ENCODE measurements at places on chromosomes 3 and 15.
A peak's percentile ranks its signal among the peaks of the same experiment; 100 is the strongest.

DNA sequence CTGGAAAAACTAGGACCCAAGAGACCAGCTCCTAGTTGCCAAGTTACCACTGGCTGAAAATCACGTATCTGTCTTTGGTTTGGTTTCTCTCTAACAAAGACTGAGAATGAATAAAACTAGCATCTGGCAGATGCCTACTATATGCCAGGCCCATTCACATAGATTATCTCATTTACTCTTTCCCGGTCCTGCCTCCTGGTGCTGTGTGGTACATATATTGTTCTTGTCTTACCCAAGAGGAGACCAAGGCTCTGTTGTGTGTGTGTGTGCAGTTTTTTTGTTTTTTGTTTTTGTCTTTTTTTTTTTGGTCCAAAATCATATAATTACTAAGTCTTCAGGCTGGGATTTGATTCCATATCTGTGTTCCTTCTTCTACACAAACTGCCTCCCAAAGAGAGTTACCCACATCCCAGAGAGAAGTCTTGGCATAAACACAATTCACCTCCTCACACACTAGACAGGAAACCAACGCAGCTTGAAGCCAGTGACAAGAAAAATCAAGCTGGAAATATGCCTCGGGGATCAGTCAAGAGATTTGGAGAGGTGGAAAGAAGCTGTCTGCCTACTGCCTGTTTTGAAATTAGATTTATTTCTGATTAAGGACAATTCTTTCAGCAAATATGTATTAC lies 891 bp downstream of the AHSG start:
- DNase-seq, result peak; percentile 6

- no peak for DNase-seq
Measured at GRCh38 chr3:45983770-45984169, 11.9 kb downstream of the FYCO1 start.

DNA sequence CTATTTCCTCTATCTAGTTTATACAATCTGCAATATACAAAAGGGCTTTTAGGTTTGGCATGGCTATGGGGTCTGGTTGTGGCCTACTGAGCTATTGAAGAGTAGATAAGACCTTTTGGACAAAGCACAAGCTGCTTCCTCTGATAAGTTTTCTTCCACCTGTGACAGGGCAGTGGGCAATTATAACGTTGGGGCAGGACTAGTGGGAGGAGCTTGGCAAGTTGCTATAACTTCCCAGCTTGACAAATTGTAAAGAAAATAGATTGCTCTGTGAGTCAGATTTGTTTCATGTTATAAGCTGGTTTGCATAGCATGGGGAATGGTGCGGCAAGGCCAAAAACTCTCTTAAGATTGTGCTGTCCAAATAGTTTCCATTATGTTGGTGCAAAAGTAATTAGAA lies 64.9 kb downstream of the SLC7A14 start:
- DNase-seq, result peak; percentile 44

DNA sequence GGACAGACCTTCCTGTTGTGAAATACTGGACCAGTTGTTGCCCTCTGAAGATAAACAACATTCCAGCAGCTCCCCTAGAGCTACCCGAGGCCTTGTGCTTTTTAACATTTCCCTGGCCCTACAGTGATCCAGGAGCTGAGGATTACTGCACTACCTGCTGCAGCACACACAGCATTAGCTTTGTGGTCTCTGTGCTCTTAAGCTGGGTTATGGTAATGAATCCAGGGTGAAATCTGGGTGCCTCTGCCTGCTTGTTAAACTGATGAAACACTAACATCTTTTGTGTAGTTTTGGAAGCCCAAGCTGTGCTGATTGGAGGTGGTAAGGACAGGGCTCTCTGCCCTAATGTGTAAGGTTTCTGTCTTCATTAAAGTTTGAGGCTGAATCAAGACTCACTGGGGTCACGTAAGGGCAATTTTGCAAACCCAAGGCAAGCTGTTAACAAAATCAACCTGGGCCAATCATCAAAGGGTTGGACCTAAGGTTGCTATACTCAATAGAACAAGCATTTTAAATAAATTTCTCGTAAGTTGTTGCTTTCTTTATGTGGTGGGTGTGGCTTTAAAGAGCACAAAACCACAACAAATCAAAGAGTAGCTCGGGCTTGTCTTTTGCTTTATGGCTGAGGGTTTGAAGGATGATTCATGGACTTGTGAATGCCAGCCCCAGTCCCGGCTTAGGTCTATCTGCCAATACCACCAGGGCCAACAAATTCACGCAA lies 183.9 kb downstream of the TPRG1 start:
- DNase-seq, result peak; percentile 64

DNA sequence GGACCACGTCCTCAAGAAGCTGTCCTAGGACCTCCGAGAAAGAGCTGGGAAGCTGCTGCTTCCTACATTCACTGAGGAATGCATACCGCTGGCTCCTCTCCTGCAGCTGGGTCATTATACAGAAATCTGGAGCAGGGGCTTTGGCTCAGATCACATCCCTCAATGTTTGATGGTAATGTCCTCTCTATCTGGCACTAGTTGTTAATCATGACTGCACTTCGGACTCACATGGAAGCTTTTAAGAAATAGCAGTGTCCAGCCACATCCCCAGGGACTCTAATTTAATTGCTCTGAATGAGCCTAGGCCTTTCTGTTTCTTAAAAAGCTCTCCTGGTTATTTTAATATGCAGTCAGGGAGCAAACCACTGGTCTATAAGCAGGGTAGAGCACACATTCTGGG lies 25.7 kb upstream of the MYRIP start:
- DNase-seq, result no peak

GRCh38 chr3:138846262-138846791 lies 11.6 kb upstream of the PIK3CB start:
- DNase-seq, result no peak

DNA sequence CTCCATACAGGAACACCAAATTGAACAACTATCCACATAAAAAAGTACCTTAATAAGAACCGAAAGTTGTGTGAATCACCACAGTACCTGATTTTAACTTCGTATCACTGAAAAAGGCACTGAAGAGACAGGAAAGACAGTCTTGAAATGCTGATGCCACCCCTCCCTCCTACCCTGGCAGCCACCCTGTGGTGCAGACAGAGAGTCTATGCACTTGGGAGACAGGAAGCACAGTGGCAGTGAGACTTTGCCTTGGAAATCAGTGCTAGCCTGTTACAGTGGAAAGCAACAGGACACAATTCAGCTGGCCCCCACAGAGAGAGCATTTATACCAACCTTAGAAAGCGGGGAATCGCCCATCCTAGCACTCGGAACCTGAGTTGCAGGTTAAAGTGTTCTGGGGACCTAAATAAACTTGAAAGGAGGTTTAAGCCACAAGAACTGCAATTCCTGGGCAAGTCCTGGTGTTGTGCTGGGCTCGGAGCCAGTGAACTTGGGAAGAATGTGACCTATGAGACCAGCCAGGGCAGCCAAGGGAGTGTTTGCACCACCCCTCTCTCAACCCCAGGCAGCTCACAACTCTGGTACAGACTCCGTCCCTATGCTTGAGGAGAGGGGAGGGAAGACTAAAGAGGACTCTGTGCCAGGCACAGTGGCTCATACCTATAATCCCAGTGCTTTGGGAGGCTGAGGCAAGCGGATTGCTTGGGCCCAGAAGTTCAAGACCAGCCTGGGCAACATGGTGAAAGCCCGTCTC lies 240.1 kb downstream of the ISL2 start:
- DNase-seq, result peak; percentile 40

DNA sequence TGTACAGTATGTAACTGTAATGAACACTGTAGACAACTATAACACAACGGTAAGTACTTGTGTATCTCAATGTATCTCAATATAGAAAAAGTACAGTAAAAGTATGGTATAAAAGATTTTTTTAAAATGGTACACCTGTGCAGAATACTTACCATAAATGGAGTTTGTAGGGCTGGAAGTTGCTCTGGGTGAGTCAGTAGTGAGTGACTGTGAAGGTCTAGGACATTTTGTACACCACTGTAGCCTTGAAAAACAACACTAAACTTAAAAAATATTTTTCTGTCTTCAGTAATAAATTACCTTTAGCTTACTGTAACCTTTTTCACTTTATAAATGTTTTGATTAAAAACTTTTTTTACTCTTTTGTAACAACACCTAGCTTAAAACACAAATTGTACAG lies 142.9 kb downstream of the ATG7 start:
- DNase-seq, result no peak

GRCh38 chr15:91783008-91783407 lies 70.5 kb upstream of the SLCO3A1 start:
- no peak for DNase-seq

GRCh38 chr3:107833043-107833442 lies 257.8 kb downstream of the CD47 start:
- DNase-seq, result peak; percentile 14

DNA sequence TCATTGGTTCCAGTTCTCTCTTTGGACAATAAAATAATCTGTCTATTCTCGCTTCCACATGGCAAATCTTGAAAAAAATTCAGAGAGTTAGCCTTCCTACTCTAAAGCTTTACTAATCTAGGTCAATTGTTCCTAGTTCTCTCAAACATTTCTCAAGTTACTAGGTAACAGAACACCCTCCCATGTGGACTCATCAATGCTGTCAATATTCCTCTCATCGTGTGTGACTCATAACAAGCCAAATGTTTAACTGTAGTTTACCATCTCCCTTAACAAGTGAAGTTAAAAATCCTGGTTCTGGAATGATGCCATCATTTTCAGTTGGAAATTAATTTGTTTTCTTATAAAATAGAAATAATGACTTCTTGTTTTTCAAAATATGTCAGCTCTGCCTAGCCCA lies 438.6 kb downstream of the ROBO1 start:
- DNase-seq, result peak; percentile 9

DNA sequence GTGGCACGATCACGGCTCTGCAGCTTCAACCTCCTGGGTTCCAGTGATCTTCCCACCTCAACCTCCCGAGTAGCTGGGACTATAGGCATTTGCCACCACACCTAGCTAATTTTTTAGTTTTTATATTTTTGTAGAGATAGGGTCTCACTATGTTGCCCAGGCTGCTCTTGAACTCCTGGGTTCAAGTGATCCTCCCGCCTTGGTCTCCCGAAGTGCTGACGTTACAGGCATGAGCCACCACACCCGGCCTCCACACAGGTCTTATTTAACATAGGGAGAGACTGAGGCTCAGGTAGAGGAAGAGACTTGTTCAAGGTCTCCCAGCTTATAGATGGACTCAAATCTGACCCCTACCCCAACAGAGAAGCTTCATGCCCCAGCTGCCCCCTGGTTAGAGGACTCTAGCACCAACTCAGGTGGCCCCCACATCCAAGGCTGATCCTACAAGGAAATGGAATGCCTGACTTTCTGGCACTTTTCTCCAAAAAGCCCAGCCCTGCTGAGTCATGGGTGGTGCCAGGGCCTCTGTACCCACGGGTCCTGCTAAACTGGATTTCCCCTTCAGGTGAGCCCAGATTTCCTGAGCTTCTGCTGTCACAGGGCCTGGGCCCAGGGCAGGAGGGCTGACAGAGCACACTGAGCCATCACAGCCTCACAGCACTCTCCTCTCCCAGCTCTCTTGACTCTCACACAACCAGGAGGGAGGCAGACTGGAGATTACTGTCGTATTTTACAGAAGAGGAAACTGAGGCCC lies 5.6 kb downstream of the TMEM40 start:
- no peak for DNase-seq

- no peak for DNase-seq
Measured at GRCh38 chr3:126987129-126987528, 4.2 kb downstream of the PLXNA1 start.

DNA sequence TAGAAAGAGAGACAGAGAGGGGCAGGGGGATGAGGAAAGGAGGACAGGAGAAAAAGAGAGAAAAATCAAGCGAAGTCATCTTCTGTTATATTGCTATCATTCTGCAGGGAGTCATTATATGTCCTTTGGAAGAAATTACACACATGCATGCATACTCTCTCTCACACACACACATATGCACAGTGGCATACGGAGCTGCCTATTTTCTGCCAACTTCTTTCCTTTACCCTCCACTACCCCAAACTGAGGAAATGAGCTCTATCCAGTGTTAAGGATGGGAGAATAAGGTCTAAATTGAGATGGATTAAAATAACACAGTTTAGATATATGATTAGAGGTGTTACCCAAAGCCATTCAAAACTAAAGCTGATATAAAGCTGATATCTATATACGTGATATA lies 48.8 kb downstream of the PDZRN3 start:
- no peak for DNase-seq

- no peak for DNase-seq
Measured at GRCh38 chr3:168085491-168086119, 10.1 kb downstream of the GOLIM4 start.

- DNase-seq, result no peak
Measured at GRCh38 chr15:90325726-90326125, 26.4 kb upstream of the ZNF774 start.

GRCh38 chr3:134211797-134212196 lies 38.9 kb downstream of the RYK start:
- DNase-seq, result peak; percentile 67

DNA sequence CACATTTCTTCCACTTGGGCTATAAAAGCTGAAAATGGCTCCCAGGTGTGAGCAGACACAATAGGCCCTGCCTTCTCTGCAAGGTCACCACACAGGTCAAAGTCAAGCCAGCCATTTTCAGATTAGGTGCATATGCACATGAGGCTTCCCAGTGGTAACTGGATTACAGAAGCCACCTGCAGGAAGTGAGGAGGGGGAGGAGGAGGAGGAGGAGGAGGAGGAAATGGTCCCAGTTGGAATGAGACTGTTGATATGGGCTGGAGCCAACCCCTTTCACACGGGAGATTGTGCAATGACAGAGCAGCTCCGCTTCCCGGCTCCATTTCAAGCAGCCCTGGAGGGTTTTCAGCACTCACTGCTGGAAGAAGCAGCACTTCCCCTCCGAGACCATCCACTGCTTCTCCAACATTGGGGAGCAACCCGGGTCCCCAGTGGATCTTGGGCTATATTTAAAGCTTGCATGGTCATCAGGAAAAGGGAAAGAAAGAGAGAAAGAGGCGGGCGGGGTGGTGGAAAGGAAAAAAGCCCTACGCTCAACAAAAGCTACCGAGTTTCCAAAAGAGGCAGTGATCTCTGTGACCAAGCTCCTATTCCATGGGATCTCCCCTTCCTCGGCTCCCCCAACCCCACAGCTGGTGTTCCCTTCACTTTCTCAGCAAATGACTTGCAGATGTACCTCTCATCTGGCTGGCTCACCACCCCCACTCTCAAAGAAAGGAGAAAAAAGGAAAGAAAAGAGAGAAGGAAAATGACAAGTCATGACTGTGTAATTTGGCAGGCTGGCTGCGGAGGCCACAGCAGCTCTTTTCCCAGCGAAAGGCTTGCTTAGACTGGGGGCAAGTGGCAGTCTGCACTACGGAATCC lies 58.3 kb downstream of the LRIG1 start:
- DNase-seq, result peak; percentile 75

GRCh38 chr3:20931834-20932233 lies 745.8 kb upstream of the SGO1 start:
- no peak for DNase-seq

DNA sequence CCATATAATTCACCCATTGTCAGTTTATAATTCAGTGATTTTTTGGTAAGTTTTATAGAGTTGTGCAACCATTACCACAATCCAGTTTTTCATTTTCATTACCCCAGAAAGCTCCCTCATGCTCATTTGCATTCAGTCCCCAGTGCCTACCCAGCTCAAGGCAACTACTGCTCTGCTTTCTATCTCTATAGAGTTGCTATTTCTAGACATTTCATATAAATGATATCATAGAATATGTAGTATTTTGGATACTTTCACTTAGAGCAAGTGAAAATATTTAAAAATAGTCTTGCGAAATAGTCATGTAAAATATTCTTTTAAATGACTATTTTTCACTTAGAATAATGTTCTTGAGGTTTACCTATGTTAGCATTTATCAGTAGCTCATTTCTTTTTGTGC lies 42.1 kb downstream of the ZNF654 start:
- DNase-seq, result peak; percentile 28
